ENCODE measurements at places on chromosomes 5 and 9. TPM values are rescaled to one million over a fixed set of nuclear protein-coding genes. Genes with fewer than 3 reads are reported as not detected.

GRCh38 chr5:143226872-143227271 lies 176.6 kb downstream of the NR3C1 start:
- no peak overlapping the region for H3K27ac ChIP-seq
- DNase-seq: no peak
- H3K36me3 ChIP-seq: no peaks in the 10 kb centered on the region
- H3K4me1 ChIP-seq: no peaks in the 10 kb centered on the region

The DOLK gene
- 18.8 TPM for total RNA-seq

The NSG2 gene
- not detected for total RNA-seq

The GADD45G gene
- total RNA-seq: 0.64 TPM

The RPL12 gene
- total RNA-seq: 1,361 TPM

All from endothelial cell of umbilical vein (primary cell).